Upper lobe of right lung (tissue), 1 donor: ENCODE measurements at places on chromosomes 13 and 19. TPM values are rescaled to one million over a fixed set of nuclear protein-coding genes. Genes with fewer than 3 reads are reported as not detected.
A peak's percentile ranks its signal among the peaks of the same experiment; 100 is the strongest.

The NECTIN2 gene
- total RNA-seq, result 108 TPM

DNA sequence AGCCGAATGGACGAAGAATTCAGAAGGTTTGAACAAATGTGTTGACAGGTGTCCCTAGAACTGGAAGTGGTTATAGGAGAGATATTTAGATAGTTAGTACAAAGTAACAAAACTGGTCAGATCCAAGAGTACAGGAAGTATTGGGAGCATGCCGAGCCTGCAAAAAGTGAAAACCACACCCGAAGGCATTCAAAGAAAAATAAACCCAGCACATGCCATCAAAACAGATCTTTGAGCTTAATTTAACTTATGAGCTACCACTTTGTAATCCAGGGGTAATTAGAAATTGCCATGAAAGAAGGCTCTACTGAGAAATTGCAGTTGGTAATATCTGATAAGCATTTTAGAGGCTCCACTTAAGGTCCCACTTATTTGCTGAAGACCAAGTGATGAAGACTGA lies 214.2 kb downstream of the DNAJC15 start:
- DNase-seq, result no peak

The DCT gene
- total RNA-seq, result not detected

The FBXO27 gene
- total RNA-seq, result 7.6 TPM

The ZNF554 gene
- 4.7 TPM for total RNA-seq

DNA sequence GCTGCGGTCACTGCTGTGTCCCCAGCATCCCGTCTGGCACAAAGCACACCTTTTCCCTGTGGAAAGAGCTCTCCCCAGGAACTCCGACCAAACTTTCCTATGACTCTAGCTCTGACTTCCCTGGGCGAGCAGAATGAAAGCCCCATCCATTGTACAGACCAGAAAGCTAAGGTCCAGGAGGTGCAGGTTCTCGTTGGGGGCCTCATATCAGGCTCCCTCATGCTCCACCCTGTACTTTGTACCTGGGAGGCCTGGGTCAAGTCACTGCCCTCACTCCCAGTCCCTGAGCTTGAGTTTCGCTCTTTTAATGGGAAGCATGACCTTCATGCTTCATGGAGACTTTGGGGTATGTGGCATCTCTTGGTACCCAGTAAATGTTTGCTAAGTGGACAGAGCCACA lies 18.4 kb downstream of the CYTH2 start:
- no peak for DNase-seq

DNA sequence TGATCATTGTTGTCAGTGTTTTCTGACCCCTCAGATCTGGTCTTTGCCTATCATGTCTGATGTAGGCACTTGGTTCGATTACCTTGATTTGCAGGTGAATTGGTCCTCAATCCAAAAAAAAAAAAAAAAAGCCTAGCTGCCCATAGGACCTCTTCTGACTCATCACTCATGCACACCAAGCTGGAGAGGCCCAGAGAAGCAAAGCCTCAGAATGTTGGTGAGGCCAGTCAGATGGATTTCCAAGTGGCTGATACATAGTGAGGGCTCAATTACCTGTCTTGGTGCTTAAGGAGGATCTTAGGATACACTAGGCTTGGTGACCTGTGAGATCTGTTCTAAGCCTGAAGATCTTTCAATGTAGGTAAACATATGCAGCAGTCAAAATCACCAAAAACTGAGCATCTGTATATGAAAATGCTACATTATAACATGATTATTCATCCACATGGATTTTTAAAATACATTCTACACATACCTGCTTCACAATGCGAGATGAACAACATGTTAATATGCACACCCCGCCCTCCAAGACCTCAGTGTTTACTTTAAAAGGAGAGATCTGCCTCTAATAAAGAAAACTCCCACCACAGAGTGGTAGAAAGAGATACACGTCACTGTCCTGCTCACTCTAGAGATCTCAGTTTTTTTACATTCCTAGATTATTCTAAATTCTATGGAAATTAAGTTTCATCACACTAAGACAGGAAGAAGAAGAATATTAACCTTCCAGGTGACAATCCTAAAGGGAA lies 79.9 kb upstream of the RAP2A start:
- DNase-seq, result no peak

- no peak for DNase-seq
These were observed 92.3 kb upstream of the STARD13 start for GRCh38 chr13:33377825-33378224.

GRCh38 chr19:52188822-52189734 lies 774 bp upstream of the PPP2R1A start:
- DNase-seq, result peak; percentile 100

The ZNF66 gene
- 6.7 TPM for total RNA-seq

The REEP6 gene
- total RNA-seq, result 1.2 TPM

The SRRM5 gene
- 0.29 TPM for total RNA-seq

GRCh38 chr13:51357928-51358595 lies 18.6 kb downstream of the SERPINE3 start:
- DNase-seq, result no peak

- no peak for DNase-seq
These were observed 261.6 kb downstream of the SLITRK1 start for GRCh38 chr13:83620530-83621220.

DNA sequence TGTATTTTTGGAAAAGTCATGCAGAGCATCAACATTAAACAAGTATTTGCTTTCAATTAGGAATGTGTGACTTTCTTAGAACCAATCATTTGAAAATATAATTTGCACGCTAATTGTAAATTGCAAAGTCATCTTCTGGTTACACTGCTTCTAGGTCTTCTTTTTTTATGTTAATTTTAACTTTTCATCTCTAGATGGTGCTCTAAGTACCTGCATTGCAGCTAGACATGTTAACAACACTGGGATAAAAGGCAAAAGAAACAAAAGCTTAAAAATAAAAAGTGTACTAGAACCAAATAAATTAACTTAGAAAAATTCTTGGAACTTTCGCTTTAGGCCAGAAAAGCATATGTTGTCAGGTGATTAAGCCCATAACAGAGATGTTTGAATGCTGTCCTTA lies 2758.2 kb downstream of the PCDH9 start:
- DNase-seq, result no peak

The NLRP9 gene
- total RNA-seq, result not detected

DNA sequence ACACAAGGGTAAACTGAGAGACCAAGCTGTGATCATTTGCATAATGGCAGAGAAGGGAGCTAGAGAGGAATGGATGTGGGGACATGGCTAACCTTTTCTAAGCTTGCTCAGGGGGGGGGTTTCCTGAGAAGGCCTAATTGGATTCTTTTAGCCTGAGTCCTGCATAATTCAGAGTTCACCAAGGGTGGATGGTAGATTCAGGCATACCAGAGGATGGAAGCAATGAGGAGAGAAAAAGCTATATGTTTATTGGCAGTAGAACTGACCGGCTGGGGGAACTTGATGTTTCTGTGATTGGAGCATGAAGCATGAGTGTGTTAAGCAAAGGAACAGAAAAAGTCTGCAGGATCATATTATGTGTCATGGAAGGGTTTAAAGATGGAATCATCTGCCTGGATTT lies 65.9 kb upstream of the KLF12 start:
- DNase-seq, result no peak

- DNase-seq, result no peak
These were observed 317.7 kb upstream of the OBI1 start for GRCh38 chr13:78976696-78977095.

DNA sequence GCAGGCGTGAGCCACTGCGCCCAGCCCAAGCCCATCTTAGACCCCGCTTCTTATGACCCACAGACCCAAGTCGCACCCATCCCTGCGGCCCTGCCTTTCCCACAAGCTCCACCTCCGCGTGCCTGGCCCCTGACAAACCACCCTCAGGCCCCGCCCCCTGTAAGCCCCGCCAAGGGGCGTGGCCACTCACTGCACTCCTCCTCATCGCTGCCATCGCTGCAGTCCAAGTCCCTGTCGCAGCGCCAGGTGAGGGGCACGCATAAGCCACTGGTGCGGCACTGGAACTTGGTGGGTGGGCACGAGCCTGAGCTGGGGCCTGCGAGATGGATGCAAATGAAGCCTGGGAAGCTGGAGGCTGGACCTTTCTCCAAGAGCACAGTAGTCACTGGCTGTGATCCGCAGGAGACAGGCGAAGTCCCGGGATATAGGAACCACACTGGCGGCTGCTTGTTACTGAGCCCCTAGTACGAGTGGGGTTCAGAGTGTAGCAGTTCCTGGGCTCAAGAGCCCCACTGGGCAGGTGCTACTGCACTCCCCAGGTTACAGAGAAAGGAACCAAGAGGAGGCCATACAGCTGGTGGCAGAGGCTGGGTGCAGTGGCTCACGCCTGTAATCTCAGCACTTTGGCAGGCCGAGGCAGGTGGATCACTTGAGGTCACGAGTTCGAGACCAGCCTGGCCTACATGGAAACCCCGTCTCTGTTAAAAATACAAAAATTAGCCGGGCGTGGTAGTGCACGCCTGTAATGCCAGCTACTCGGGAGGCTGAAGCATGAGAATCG lies 3.1 kb downstream of the CD320 start:
- peak; percentile 66 for DNase-seq

The KLHL1 gene
- not detected for total RNA-seq

DNA sequence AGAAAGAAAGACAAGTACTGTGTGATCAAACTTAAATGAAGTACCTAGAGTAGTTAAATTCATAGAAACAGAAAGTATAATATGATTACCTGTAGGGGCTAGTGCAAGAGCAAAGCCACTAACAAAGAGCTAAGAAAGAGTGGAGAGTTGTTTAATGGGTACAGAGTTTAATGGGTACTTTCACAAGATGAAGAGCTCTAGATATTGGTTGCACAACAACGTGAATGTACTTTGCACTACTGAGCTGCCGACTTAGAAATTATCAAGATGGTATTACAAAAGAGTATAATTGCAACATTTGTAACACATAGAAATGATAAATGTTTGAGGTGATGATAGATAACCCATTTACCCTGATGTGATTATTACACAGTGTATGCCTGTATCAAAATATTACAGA lies 140.3 kb upstream of the GPC6 start:
- no peak for DNase-seq

The KLK10 gene
- total RNA-seq, result 4.7 TPM

DNA sequence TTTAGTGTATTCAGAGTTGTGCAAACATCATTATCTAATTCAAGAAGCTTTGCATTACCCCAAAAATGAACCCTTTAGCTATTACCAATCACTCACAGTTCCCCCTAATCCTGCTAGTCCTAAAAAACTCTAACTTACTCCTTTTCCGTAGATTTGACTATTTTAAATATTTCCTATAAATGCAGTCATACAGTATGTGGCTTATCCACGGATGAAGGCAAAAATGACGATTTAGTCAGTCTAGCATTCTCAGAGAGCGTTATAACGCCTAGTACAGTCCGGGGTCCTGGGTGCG lies 587 bp upstream of the ZNF383 start:
- no peak for DNase-seq

DNA sequence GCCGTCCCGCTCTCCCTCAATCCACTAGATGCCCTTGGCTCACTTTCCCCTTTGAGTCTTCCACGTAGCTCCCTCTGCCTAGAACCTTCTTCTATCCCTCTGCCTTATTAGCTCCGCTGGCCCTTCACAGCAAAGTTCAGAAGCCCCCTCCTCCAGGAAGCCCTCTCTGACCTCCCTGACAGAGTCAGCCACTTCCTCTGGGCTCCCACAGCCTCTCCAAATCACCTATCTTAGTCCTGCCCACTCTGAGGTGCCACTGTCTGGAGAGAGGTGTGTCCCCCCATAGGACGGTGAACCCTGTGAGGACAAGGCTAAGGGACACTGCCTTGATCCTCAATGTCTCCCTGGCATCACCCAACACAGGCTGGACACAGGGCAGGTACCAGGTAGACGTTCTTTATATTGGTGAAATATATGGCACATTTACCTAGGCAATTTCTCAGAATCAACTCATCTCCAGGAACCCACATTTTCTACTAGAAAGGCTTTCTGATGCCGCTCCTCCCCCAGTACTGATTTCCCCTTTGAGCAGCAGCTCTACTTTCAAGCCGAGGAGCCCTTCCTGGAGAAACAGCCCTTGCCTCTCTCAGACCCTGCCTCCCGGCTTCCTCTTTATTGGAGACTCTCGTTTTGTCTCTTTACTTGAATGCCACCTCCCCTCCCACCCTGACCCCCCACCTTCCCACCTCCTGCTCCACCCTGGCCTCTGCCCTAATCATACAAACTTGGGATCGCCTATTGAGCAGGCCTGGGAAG lies 3.4 kb upstream of the TGFB1 start:
- DNase-seq, result no peak

DNA sequence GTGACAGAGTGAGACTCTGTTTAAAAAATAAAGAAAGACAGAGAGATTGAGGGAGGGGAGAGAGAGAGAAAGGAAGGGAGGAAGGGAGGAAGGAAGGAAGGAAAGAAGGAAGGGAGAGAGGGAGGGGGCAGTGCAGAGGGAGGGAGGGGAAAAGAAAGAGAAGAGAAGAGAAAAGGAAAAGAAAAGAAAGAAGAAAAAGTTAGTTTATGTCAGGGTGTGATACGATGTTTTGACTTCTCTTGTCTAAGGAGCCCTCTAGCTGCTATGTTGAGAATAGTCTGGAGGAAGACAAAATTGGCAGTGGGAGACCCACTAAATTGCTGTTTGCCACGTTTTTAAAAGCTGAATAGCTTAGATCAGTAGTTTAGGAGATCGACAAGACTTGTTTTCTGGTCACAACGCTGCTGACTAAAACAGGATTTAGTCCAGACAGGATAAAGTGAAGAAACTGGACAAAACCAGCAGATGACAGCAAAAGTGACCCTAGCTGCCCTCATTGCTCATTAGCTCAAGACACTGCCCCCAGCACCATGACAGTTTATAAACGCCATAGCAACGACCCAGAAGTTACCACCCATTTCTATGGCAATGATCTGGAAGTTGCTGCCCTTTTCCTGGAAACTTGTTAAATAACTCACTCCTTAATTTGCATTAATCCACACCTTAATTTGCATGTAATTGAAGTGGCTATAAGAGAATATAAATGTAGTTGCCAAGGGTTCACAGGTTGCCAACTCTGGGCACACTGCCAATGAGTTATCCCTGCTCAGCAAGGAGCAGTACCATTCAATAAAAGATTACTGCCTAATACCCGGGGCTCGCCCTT lies 11.1 kb downstream of the TEX101 start:
- DNase-seq, result no peak

GRCh38 chr13:92984151-92984550 lies 242.5 kb upstream of the GPC6 start:
- no peak for DNase-seq

- no peak for DNase-seq
These were observed 11.7 kb downstream of the GRIN2D start for GRCh38 chr19:48405010-48405659.

The KLK3 gene
- not detected for total RNA-seq

The ZNF780B gene
- 27.5 TPM for total RNA-seq

DNA sequence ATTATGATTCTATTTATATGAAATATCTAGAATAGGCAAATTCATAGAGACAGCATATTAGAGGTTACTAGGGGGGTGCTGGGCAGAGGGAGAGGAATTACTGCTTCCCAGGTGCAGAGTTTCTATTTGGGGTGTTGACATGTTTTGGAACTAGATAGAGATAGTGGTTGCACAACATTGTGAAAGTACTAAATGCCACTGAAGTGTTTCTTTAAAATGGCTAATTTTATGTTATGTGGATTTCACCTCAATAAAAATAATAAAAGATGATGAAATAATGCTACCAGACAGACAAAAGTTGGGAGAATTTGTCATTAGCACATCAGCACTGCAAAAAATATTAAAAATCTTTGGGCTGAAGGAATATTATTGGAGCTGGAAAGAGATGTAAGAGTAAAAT lies 63.4 kb downstream of the SLC6A16 start:
- DNase-seq, result no peak

The PODNL1 gene
- total RNA-seq, result 2.8 TPM

The IGFL1 gene
- total RNA-seq, result not detected

The IL4I1 gene
- 1.8 TPM for total RNA-seq
